ENCODE measurements at places on chromosomes 11 and 22.

- no peak for DNase-seq
Measured at GRCh38 chr11:43197379-43197778, 114.4 kb upstream of the API5 start.

GRCh38 chr11:95364324-95365295 is 133.6 kb upstream of the SESN3 start:
- no peak for DNase-seq

DNA sequence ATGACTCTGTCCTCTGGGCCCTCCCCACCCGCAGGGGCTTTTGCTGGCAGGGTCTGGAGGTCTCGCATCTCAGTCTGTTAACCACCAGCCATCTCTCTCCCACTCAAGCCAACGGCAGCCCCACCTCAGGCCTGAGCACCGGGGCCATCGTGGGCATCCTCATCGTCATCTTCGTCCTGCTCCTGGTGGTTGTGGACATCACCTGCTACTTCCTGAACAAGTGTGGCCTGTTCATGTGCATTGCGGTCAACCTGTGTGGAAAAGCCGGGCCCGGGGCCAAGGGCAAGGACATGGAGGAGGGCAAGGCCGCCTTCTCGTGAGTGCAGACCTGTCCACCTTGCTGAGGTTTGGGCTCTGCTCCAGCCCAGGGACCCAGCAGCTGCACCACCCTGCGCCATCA is 44.3 kb upstream of the TTC12 start:
- DNase-seq, result no peak

DNA sequence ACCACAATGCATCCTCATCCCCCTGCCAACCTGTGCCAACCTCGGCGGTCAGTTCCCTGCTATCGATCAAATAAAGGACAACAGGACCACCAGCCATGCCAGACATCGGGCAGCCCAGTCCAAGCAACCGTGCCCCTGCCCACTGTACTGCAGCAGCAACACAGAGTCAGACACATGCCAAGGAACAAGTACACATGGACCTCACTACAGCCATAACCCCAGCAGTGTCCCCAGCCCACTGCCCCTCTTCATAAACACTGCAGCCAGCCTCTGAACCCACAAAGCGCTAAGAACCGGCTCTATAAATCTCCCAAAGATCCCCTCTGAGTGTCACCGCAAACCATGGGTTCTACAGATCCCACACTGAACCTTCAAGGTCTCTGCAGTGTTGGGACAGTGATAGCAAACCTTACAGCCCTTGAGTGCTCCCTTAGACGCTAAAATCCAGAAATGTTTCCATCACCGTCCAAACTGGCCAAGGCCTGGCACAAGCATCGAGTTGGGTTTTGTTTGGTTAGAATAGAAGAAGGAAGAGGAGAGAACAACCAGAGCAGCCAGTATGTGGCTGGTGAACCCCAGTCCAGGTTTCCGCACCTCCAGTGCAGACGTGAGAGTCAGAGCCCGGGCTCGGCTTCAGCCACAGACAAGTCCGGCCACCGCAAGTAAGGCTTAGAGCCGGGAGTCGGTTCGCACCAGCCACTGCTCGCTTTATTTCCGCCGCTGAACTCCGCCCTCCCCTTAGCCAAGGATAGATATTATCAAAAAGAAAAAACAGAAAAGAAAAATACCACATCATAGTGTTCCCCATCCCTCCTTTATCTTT is 7.9 kb downstream of the PAX6 start:
- no peak for DNase-seq

DNA sequence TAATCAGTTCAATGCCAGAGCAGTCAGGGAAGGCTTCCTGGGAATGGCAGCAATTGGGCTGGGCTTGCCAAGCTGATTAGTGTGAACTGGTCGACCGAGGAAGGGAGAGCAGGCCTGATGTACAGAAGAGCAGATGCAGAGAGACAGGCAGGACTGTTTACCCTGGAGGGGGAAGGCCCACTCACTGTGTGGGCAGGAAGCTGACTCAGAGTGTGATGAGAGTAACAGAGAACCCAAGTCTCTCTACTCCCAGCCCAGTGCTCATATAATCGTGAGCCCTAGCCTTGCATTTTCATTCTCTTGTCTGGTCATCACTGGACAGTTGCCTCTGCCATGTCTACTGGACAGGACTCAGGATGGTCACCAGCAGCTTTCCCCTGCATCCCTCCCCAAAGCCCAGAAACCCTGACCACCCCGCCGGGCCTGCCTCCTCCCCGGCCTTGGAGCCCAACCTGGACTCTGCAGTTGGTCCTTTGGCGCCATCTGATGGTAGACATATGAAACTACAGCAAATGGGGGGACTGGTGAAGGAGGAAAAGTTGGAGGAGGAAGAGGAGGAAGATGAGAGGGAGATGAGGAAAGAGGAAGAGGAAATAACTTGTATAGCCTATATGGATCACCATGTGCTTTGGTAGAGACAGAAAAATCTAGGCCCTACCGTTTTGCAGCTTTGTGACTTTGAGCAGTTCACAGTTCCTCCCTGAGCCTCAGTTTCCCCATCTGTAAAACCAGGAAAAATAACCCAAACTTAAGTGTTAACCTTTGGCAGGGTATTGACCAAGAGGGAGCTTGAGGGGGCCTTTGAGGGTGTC is 43.4 kb upstream of the PRDM11 start:
- DNase-seq, result peak; percentile 64

GRCh38 chr11:63882555-63883242 is 34.3 kb downstream of the RCOR2 start:
- peak; percentile 66 for DNase-seq

GRCh38 chr11:92888696-92889095 is 80.8 kb upstream of the MTNR1B start:
- DNase-seq, result no peak

- no peak for DNase-seq
Measured at GRCh38 chr11:114285599-114285998, 10.6 kb upstream of the NNMT start.

- no peak for DNase-seq
Measured at GRCh38 chr11:109048098-109048497, 373.9 kb upstream of the C11orf87 start.

GRCh38 chr11:19816817-19817216 is 104.2 kb downstream of the NAV2 start:
- no peak for DNase-seq

Measured in CD4-positive, alpha-beta T cell treated with Interferon gamma for 1 hour (primary cell).